ENCODE measurements at places on chromosomes 16 and 17.

DNA sequence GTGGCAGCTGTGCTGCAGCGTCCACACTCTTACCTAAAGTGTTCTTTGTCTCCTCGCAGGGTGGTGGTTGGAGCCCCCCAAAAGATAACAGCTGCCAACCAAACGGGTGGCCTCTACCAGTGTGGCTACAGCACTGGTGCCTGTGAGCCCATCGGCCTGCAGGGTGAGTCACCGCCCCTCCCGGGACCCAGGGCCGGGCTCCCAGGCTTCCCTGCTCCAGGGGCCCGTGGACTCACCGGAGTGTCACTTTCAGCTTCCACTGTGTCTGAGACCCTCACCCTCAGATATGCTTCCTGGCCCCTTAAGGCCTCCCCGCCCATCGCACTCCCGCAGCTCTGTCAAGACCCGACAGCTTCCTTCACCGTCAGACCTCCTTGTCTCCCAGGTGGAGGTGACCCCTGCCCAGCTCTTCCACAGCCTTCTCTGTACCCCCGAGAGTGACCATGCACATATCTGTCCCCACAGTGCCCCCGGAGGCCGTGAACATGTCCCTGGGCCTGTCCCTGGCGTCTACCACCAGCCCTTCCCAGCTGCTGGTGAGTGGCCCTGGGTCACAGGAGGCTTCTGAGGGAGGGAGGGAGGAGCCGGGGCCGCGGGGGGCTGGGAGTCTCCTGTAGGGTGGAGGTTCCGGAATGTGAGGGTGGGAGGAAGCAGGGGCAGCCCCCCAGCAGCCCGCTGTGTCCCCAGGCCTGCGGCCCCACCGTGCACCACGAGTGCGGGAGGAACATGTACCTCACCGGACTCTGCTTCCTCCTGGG, 1.8 kb downstream of the ITGAX start:
- peak; percentile 6 for DNase-seq

- DNase-seq = peak; percentile 21
Measured at GRCh38 chr17:48162946-48163506, 55.5 kb downstream of the SNX11 start.

- no peak for DNase-seq
Measured at GRCh38 chr16:15617901-15618300, 25.1 kb downstream of the MARF1 start.

DNA sequence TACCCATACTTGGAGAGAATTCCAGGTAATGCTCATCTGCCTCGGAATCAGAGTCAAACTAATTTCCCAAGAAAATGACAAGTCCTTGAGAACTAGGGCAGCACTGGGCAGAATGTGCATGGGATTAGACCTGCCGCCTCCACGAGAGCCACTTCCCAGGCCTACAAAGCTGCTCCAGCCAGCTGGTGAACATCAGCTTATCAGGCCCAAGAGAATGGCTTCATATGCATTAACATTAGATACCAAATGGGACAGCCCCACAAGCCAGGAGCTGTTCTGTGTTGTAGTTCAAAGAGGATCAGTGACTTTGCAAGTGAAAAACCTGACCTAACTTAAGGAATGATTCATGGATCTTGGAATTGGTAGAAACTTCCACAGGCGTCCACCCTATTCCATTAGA, 203.3 kb downstream of the CYLD start:
- no peak for DNase-seq

DNA sequence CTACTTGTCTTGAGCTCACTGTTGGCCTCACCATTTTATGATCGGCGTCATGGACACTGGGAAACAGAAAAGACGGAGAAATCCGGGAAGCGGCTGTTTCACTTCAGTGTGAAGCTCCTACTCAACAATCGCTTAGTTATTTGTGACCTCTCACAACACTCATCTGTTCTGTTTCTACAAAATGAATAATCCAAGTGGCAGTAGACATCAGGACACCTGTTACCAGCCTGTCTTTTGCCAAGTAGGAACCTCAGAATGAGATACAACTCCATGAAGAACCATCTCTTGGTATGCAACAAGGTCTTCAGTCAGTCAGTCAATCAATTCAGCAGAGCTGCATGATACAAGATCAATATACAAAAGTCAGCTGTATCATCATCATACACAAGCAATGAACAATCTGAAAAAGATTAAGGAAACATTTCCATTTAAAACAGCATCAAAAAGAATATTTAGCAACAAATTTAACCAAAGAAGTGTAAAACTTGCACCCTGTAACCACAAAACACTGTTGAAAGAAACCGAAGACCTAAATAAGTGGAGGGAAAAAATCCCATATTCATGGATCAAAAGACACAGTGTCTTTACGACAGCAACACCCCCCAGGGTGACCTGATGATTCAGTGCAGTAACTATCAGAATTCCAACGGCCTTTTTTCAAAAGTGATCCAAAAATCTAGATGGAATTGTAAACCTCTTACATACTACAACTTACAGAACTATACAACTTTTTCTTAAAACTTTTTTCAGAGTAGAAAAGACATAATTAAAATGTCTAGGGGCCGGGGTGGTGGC, 63.4 kb downstream of the ANKRD11 start:
- DNase-seq = peak; percentile 37

DNA sequence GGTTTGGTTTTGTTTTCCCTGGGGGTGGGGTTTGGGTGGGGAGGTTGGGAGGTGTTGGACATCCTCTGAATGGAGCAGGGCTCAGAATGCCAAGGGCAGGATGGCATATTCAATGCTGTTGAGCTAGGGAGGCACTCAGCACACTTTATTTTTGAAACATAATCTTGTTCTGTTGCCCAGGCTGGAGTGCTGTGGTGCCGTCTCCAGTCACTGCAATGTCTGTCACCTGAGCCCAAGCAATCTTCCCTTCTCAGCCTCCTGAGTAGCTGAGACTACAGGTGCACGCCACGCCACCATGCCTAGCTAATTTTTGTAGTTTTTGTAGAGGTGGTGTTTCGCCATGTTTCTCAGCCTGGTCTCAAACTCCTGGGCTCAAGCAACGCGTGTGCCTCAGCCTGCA, 186.1 kb downstream of the RPTOR start:
- no peak for DNase-seq

GRCh38 chr16:3536851-3537250, 36.0 kb downstream of the CLUAP1 start:
- no peak for DNase-seq

DNA sequence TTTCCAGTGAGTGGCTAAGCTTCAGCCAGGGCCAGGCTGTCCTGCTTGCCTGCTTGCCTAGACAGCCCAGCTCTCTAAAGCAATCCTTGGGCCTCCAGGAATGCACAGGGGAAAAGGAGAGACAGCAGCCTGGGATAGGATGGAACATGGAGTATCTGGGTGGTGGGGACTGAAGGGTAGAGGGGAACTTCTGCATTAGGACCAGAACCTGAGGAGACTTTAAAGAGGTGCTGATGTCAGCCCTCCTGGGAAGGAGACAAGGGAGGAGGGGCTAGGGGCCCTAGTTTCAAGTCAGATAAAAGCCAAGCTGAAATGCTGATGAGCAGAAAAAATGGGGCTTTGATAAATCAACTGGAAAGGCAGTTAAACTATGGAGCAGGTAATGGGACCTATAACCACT, 1.8 kb downstream of the HOXB7 start:
- DNase-seq = no peak

GRCh38 chr16:67016143-67016542, 12.8 kb upstream of the CBFB start:
- no peak for DNase-seq
